ENCODE measurements at places on chromosomes 2 and 18.

- DNase-seq = no peak
Measured at GRCh38 chr2:66125951-66126350, 309.0 kb upstream of the MEIS1 start.

DNA sequence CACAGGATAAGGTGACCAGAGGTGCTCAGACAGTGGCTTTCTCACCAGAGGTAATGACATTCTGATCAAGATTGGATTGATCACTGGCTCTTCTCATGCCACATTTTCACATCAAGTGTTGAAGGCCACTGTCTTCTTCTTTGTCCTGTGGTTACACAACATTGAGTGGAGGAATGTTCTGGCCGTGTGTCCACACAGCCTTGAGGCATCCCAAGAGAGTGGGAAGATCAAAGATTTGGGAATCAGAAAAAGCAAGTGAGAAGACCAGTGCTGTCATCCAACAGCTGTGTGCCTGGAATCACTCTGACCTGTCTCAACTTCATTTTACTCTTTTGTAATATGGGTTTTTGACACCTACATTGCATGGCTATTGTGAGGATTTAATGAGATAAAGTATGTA lies 67.4 kb downstream of the IL1R2 start:
- no peak for DNase-seq

- no peak for DNase-seq
Measured at GRCh38 chr2:62660087-62660486, 45.4 kb upstream of the EHBP1 start.

- no peak for DNase-seq
Measured at GRCh38 chr2:51722311-51722710, 690.4 kb upstream of the NRXN1 start.

GRCh38 chr2:1993711-1994682 lies 249.7 kb upstream of the PXDN start:
- DNase-seq = no peak

DNA sequence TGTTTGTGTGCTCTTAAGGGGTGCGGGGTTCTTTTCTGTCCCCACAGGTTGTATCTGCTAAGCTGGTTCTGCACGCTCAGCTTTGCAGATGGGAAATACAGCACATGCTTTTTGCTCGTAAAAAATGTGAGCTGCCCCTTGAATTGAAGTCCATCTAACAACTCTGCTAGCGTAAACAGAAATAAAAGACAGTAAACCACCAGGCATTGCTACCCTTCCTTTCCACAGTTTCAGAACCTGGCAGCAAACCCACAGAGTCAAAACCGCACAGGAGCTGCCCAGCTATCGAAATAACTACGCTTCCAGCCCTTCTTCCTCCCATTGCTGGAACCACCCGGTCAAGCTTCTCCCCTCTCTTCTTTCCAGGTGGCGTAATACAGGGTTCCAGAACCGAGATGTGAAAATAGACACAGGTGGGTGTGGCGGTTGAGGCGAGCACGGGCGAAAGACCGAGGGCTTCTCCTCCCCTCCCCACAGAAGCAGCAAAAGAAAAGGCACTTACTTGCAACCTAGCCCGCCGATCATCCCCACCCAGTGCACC lies 479 bp downstream of the SCN9A start:
- DNase-seq = no peak

GRCh38 chr2:10135296-10136089 lies 13.0 kb downstream of the RRM2 start:
- DNase-seq = no peak

DNA sequence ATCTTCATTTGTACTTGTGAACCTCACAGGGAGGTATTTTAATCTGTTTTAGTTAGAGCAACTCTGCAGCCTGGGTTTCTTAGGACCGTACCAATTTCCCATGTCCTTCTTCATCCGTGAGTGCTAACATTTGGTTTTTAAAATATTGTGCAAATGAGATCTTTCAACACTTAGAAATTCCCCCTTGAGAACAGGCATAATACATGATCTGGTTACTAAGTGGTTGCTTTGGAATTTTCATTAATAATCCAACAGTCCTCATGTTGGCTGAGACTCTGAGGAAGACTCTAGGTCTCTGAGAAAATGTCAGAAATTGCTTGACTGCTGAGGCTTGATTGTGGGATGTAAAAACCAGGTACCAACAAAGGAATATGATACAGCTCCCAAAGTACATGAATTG lies 125.6 kb upstream of the CDCA7 start:
- DNase-seq = no peak

DNA sequence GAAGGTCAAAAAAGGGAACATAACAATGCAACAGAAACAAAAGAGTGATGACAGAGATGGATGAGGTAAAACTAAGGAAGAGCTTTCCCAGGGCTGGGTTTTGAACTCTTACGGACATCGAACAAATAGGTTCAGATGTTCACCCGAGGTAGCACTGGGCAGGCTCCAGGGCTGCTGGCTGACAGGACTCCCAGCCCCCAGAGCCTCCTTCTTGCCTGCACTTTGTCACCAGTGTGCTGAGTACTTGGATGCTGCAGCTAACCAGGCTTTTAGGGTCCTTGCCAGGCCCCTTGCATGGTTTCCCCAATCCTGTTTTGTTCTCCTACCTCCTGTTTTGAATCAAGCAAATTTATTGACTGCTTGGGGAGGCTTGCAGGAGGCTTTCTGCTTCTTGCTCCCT lies 322.9 kb downstream of the DYSF start:
- DNase-seq = no peak

GRCh38 chr2:168935810-168936581 lies 34.9 kb downstream of the G6PC2 start:
- no peak for DNase-seq

DNA sequence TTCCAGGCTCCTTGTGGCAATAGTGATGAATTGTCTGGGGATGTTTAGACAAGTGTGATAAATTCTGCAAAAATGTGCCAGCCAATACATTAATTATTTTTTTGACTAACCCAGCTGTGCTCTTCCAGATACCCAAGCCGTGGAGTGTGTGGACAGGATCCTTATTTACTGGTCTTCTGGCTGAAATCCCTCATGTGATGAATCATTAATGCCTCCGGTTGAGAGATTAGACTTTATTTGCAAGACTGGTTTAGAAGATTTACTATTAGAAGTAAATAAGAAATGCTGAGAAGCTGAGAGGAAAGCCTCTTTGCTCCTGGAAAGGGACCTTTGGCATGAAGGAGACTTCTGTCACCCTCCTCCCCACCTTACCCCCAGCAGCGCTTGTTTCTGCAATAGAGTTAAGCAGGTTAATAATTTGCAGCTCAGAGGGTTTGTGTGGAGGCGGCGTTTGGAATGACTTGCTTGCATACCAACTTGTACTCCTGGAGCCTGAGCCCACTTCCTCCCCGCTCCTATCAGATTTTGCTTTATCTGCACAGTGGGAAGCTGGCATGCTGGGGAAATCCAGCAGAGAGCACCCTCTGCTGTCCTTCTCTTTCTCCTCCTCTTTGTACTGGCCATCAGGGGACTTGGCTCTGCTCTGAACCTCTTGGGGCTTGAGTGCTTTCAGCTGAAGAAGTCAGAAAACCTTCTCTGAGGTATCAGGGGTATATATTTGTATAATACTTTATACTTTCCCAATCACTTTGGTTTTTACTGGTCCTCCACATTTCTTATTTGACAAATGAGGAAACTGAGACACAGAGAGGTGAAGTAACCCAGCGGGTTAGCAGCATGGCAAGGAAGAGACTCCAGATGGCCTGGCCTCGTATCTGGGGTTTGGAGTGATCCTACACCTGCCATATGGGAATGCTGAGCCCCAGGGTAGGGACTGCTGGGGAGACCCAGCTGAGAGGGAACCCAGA lies 16.3 kb downstream of the SLC3A1 start:
- DNase-seq = no peak

GRCh38 chr2:45728458-45728942 lies 77.0 kb downstream of the PRKCE start:
- DNase-seq = no peak

DNA sequence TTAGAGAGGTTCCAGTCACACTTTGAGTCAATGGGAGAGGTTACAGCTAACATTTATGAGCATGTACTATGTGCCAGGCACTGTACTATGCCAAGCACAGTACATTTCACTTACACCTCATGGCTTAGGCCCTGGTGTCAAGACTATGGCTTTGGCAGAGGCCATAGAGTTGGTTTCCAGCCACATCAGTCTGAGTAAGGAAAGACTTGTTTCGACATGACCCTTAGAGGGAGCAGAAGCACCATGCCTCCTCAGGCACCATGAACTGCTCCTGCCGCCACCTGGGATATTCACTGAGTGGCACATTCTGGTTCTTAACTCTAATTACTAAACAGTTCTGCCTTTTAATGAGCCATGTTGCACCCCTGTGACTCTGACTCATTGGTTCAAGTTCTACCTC lies 12.7 kb downstream of the DGUOK start:
- DNase-seq = no peak

- no peak for DNase-seq
Measured at GRCh38 chr2:69975853-69976462, 14.5 kb upstream of the ASPRV1 start.

DNA sequence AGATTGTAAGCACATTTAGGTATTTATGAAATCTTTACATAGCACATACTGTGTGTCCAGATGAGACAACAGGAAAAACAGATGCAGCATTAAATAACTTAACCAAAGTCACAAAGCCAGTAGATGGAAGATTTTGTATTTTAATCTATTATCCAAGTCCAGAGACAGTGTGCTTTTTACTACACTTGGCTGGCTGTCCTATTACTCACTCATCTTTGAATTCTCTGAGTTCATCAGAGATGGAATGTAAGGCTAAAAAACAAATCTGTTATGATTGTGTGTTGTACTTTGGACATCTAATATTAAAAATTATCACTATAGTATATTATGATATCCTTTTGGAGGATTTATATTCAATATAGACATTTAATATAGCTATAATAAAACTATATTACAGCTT lies 1189.4 kb downstream of the DSC3 start:
- DNase-seq = no peak

DNA sequence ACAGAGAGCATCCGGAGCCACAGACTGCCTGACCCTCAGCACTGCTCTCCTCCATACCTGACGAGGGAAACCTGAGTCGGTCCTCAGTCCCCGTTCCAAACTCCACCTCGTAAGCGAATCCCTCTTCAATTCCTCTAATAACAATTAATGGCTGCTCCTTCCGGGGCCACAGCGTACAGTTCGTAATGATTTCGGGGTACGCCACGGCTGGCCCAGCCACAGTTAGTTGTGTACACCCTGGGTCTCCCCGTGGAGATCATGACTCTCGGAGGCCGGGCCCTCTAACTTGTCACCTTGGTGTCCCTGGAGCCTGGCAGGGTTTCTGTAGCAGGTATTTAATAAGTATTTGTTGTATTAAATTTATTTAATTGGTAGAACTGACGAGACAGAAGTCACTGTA lies 121.5 kb downstream of the EIPR1 start:
- DNase-seq = no peak

GRCh38 chr2:55416786-55417568 lies 2.7 kb downstream of the CCDC88A start:
- no peak for DNase-seq

GRCh38 chr2:123993728-123994323 lies 31.3 kb upstream of the CNTNAP5 start:
- DNase-seq = no peak

GRCh38 chr18:3283908-3284307 lies 22.0 kb downstream of the MYL12B start:
- DNase-seq = no peak

DNA sequence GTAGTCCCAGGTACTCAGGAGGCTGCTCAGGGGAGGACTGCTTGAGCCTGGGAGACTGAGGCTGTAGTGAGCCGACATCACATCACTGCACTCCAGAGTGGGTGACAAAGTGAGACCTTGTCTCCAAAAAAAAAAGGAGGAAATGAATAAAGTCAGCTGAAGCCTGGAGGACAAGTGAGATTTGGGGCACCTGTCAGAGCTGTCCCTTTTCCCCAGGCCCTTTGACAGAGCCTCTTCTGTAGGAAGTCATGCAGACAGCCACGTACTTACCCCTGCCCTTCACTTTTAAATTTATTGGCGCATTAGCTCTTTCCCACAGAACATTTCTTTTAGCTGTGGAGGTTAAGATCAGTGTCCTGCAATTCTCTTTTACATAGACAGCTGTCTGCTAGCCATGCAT lies 151.0 kb upstream of the DNMT3A start:
- DNase-seq = no peak

GRCh38 chr2:69221960-69222751 lies 164.9 kb downstream of the GFPT1 start:
- no peak for DNase-seq

GRCh38 chr2:100759901-100760300 lies 60.0 kb upstream of the NPAS2 start:
- no peak for DNase-seq

GRCh38 chr2:239328351-239329191 lies 72.2 kb downstream of the HDAC4 start:
- DNase-seq = no peak

- no peak for DNase-seq
Measured at GRCh38 chr2:133135035-133135654, 433.1 kb downstream of the NCKAP5 start.

- DNase-seq = no peak
Measured at GRCh38 chr18:74114116-74114515, 33.5 kb downstream of the FBXO15 start.

DNA sequence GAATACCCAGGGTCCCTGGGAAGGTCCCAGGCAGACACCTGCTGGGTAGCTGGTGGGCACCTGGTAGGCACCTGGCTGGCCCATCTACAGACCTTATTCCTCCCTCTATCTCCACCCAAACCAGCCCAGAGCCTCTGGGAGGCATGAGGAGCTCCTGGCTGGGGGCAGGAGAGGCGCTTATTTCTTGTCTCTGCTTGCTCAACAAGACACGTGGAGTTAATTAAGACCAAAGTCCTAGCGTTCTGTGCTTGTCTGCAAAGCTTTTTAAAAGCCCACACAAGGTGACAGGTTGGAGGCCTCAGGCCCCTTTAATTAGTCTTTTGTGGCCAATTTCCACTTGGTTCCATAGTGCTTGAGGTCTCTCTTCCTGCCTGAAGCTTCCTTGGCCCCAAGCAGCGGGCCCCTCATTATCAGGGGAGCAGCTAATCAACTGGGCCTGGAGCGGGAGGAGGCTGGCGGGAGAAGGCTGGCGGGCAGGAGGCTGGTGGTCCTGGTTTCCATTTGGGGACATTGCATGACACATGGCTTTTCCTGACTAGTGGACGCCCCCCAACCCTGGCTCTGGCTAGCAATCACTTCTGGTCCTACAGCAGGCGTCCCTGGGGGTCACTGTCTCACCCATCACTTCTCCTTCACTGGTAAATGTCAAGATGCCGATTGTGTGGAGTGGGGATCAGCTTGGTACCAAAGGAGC lies 65.4 kb upstream of the HDAC4 start:
- DNase-seq = no peak

GRCh38 chr2:21890041-21890440 lies 766.3 kb downstream of the TDRD15 start:
- no peak for DNase-seq

DNA sequence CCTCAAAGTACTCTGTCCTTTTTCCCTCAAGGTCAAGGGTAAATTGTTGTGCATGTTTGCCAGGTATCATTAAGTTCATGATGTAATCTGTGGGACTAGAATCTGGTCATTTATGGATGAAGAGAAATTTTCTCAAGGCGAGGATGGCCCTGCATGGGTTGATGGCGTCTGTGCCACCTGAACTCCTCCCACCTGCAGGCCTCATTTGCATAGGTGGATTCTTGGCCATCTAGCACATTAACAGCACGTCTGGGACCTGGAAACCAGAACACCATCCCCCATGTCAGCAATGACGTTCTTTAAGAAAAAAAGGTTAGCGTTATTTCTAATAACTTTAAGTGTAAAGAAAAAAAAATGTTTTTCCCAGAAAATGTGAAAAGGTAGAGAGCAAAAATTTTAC lies 145.8 kb downstream of the ESCO1 start:
- no peak for DNase-seq

- no peak for DNase-seq
Measured at GRCh38 chr2:102848366-102848839, 86.6 kb downstream of the TMEM182 start.

- DNase-seq = no peak
Measured at GRCh38 chr2:70999362-70999761, 4.7 kb upstream of the TEX261 start.

Measured in stimulated activated CD4-positive, alpha-beta T cell treated with anti-CD3 and anti-CD28 coated beads, Interleukin-1b, Interleukin-23, amount 100 ng/mL, for 4 hours (primary cell).